ENCODE measurements at places on chromosomes 7 and 10.

- no peak for DNase-seq
These were observed 31.4 kb downstream of the CASP7 start for GRCh38 chr10:113711142-113711541.

GRCh38 chr7:94249631-94250030 is 145.1 kb upstream of the COL1A2 start:
- no peak for DNase-seq

DNA sequence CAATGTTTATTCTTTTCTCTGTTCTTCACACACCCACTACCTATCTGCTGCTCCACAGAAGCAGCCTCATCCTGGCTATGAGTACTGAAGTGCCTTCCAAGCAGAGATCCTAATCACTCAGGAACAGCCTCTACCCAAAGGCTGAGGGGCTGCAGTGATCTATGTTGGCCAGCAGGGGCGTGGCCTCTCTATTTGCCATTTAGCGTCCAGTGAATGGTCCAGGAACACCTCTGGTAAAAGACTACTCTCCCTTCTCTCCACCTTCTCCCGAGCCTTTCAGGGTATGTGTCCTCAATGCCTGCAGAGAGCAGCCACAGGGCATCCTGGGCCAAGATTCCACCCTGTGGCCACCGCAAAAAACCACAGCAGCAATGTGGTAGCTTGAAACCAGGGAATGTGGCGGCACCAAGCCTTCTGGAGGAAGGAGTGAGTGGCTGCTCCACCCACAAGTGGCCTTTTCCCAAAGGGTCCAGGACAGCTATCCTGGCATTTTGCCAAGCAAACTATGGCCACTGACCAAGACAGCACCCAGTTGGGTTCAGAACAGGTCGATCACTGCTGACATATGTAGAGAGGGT is 70.9 kb downstream of the SYPL1 start:
- no peak for DNase-seq

DNA sequence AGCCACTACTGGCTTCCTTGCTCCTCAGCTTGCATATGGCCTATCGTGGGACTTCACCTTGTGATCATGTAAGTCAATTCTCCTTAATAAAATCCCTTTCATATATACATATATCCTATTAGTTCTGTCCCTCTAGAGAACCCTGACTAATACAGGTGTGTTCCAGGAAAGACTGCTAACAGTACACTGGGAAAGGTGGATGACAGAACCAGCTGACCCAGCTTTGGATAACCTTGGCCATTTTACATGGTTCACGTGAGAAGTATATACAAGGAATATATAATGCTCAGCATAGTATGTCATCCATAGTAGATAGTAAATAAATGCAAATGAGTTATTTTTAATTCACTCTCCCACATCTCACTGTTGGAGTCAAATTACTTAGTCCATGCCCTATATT is 1003.5 kb downstream of the SORCS3 start:
- DNase-seq = no peak

DNA sequence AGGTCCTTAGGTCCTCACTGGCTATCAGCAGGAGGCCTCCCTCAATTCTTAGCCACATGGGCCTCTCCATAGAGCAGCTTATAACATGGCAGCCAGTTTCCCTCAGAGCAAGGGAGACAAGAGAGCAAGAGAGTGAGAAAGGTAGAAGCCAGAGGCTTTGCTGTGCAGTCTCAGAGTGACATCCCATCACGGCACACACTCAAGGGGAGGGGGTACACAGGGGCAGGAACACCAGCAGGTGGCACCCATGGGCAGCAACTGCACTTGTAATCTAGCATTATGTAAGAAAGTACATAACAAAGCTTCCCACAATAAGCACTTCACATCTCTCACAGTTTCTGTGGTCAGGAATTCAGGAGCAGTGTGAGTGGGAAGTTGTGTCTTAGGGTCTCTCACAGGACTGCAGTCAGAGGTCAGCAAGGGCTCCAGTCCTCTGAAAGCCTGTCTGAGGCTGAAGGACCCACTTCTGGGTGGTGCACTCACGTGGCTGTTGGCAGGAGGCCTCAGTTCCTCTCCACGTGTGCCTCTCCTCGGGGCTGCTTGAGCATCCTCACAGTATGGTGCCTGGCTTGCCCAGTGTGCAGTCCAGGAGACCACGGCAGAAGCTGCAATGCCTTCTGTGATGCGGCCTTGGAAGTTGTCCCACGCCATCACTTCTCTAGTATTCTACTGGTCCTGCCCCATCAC is 159.4 kb downstream of the OAT start:
- DNase-seq = no peak

DNA sequence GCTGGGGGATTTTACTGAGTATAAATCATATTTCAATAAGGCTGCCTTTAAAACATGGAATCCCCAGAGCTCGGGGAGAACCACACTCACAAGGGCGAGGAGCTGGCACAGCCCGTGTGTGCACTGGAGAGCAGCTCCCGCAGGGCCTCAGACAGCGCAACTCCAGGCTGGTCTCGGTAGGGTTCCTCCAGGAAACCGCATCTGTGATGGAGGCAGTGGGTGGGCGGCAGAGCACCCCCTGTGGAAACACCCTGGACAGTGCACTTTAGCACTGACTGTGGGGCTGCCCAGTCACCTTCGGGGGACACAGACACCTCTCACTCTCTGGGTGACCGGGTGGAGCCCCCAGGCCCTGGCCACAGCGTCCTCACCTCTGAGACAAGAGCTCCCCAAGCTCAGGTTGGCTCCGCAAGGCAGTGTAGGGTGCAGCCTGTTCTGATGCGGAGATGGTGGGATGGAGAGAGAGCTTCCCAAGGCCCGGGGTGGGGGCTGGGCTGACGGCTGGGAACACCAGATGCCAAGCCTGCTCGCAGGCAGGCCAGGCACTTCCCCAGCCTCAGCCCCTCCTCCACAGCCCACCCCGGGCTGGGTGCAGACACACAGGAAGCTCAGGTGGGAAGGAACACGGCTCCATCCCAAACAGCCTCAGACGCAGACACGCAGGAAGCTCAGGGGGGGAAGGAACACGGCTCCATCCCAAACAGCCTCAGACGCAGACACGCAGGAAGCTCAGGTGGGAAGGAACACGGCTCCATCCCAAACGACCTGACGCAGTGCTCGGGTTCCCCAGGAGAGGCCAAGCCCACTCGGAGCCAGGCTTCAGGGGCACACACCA is 224.4 kb downstream of the MAD1L1 start:
- no peak for DNase-seq

DNA sequence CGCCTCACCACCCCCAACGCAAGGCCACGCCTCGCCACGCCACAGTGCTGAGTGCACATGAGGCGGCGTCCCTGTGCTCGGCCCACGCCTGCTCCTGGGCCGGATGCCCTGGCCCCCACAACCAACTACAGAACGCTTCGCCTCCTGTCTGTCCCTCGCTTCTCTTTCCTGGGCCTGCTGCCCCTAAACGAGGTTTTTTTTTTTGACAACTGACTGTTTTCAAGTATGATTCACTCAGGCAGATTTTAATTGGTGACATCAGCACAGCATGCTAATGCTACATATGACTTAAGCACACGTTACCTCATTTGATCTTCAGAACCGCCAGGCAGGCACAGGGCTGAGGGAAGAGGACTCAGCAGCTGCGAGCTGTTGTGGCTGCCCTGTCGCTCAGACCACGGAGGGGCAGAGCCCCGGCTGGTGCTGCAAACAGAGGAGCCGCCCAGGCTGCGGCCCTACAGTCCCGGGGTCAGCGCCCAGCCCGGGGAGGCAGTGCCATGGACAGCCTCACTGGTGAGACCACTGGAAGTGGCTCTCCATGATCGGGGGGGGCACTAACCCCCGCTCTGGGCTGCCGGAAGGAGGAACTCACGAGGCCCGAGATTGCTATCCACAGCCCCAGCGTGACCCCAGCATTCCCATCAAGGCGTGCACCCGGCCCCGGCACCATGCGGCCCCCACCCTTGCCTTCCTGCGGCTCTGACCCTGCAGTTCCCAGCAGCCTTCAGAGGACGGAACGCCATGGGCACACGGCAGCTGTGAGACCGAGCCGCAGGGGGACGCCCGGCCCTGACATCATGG is 212.8 kb downstream of the MAD1L1 start:
- no peak for DNase-seq

DNA sequence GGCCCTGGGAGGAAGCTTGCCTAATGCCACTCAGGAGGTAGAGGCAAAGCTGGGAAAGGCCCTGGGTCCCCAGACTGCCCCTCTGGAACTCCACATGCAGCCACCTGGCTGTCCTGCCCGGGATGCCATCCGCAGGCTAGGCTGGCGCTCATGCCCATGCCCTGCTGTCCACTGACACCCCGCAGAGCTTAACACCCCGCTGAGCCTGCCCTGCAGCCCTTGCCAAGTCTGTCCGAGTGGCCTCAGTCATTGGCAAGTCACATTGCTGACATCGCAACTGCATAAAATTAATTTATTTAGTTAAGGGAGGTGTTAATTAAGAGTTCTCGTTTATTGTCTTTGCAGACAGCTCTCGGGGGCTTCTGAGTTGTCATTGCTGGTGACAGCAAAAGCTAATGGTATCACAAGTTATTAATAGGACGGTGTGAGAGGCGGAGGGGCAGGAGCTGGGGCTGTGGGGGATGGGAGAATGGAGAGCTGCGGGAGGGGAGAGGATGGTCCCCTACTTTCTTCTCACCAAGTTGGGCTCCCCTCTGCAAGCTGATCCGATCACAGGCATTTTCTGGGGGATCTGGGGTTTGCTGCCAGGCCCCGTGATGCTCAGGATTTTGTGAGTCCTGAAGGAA is 55.6 kb upstream of the PCBD1 start:
- DNase-seq = no peak

DNA sequence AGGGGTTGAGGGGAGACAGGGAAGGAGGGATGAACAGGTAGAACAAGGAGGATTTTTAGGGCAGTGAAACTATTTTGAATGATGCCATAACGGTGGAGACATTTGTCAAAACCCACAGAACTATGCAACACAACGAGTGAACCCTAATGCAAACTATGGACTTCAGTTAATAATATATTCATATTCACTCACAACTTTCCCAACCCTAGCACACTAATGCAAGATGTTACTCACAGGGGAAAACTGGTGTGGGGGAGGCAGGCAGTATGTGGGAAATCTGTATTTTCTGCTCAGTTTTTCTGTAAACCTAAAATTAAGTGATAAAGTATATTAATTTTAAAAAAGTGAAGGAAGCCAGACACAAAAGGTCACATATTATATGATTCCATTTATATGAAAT is 17.3 kb downstream of the GNA12 start:
- DNase-seq = no peak

DNA sequence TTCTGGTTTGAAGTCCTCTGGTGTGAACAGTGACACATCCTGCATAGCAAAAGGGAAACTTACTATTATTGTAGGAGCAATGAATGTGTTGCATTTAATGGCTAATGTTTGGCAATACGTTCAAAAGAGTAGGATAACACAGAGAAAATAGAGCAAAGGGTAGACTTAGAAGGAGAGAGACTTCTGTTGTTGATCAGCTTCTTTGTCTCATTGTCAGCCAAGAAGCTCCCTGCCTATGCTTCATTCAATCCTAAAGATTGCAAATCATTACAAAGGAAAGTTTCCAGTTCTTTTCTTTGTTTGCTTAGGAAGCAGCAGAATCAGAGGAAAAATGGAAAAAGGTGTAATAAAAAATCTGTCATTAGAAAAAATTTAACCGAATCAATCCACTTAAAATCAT is 7.9 kb upstream of the TSPAN13 start:
- DNase-seq = no peak

GRCh38 chr10:13571541-13571940 is 15.2 kb upstream of the PRPF18 start:
- no peak for DNase-seq

DNA sequence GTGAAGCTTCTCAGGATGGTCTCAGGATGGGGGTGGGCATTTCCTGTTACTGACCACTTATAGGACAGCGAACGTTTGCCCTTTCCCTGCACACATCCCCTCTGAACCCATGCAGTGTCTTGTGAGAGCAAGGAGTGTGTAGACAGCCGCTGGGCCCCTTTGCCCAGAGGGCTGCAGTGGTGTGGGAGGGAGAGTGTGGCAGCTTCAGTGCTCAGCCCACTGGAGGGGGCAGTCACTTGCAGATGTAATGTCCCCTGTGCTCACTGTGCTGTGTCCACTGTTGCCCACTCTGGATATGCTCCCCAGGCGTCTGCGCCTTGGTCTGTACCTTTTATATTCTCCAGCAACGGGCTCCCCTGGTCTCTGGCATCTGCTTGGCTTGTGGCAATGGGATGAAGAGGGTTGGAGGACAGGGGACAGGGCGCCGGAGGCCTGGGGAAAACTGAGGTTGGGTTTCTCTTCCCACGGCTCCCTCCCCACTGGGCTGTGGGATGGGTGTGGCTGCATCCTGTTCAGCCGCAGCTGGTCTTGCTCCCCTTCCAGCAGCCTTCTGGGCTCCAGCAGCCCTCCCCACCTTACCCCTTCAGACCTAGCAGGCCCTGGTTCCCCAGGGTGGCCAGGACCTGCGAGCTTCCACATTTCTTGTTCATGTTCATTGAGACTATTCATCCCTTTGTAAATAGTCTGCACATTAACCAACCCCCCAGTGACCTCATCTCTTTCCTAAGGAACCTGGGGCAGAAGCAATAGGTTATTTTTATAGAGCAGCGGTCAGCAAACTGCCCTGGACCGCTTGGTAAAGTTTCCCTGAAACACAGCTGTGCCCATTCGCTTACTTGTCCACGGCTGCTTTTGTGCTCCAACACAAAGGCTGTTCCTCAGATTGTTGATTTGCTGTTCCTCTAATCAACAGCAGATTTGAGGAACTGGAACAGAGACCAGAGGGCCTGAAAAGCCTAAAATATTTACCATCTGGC is 6.1 kb downstream of the ZNF789 start:
- DNase-seq = no peak

DNA sequence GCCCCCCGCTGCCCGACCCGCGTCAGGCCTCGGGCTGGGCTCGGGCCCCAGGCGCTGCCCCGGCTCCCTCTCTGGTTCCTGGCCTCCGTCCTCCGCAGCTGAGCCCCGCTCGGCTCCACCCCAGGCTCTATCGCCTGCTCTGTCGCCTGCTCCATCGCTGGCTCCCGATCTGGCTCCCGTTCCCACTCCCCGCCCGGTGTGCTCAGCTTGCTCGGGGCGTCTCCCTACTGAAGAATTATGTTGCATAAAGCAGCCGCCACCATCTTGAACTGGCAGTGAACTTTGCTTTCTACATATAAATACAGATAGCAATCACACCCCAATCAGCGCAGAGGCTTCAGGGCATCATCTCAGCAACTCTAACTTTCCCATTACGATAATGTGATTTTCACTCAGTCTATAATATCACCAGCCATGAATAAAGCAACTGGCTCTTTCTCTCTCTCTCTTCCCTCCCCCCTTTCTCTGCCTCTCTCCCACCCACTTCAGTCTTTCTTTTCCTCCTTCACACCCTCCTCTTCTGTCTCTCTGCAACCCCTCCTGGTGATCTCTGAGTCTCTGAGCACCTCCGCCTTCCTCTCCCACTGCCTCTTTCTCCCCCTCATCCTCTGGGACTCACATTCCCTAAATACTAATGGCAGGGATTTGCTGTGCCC is 43.3 kb upstream of the BTRC start:
- no peak for DNase-seq

- DNase-seq = no peak
These were observed 91.3 kb downstream of the PARD3 start for GRCh38 chr10:34723750-34724149.
